ENCODE measurements at places on chromosomes 13 and 19.

DNA sequence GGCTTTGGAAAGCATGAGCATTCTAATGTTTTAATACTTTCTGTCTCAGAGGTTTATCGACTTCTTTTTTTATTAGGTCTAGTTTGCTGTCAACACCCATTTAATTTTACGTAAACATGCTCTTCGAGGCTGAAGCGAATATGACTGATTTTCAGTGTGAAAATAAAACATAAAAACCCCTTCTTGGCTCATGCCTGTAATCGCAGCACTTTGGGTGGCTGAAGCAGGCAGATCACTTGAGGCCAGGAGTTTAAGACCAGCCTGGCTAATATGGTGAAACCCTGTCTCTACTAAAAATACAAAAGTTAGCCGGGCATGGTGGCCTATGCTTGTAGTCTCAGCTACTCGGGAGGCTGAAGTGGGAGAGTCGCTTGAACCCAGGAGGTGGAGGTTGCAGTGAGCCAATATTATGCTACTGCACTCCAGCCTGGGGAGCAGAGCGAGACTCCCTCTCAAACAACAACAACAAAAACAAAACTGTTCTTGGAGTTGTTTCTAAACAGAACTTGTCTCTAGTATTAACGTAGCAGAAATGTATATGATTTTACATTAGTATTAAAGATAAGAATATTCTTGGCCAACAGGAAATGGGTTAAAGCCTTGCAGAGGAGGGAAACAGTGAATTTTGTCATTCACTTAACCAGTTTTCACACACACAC, 7.1 kb upstream of the IGFL3 start:
- no peak for DNase-seq

DNA sequence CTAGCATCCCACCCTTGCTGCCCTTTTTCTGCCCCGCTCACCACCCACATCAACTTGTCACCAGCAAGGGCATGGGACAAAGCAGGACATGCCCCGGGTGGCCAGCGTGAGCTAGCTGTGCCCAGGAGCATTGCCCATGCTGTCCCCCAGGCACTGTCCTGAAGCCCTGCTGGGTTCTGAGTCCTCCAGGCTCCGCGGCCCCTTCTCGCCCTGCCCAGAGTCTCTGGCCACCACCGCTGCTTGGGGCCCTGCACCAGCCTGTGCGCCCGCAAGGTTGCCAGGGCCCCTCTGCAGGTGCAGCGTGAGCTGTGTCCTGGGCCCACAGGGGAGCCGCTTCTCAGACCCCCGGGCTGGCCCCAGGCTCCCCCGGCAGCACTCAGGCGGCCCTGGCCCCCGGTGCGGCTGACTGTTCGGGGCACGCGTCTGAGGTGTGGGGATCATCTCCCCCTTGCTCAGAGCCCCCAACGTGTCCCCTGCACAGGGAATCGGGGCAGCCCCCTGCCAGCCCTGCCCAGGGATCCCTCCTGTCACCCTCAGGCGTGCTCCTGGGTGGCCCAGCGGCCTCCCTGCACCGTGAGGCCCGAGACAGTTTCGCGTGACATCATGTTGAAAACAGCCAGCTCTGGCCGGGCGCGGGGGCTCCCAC, 4.1 kb downstream of the CSNK1G2 start:
- DNase-seq, result no peak

DNA sequence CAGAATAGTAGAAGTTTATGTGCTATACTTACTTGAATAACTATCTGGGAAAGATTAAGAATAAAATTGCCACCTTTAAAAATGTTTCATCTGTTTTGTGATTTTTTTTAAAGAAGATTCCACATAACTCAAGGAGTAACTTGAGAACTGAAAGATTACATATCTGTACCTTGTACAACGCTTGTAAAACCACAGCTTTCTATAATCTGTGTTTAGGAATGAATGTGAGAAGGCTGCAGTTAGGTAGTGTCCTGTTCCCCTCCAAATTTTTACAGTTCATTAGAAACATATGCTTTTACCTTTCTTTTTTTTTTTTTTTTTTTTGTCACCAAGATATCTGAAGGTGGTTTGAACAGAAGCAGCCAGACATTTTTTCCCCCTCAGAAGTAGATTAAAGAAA, 312.8 kb upstream of the GPC6 start:
- DNase-seq, result no peak

GRCh38 chr19:7251494-7251893, 42.7 kb downstream of the INSR start:
- no peak for DNase-seq

GRCh38 chr19:48346191-48346590, 17.5 kb downstream of the TMEM143 start:
- DNase-seq, result no peak

DNA sequence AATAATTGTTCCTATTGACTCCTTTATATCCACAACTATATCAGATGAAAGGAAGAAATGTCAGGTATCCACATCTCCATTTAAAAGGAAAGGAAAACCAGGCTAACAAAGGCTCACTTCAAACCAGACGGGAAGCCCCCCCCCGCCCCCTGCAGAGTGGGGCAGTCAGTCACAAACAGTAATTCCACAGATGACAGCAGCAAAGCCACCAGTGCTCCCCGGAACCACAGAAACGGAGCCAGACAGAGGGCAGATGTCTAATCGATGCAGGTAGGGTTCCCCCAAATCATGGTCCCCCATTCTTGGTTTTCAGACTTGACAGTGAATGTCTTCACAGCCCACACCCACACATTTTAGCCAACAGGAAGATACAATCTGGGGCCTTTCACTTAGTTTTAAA, 100.8 kb downstream of the STK24 start:
- peak; percentile 24 for DNase-seq

- no peak for DNase-seq
Measured at GRCh38 chr19:32372726-32373517, 27.5 kb downstream of the ZNF507 start.

DNA sequence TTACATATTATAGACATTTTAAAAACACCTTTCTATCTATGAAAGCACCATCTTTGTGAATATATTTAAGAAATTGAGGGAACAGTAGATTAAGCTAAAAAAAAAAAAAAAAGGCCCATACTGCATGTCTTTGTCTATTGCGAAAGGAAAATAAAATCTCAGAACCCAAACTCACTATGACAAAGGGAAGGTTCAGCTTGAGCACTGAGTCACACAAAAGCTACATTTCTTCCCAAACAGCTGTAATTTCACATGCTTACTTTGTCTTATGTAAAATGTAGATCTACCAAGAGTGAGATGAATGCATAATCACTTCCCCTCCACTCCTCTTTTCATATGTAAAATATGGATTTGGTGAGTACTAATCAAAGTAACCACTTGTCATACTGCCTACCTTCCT, 640.1 kb upstream of the KLF12 start:
- no peak for DNase-seq

- no peak for DNase-seq
Measured at GRCh38 chr13:110886870-110887596, 27.8 kb downstream of the ANKRD10 start.

DNA sequence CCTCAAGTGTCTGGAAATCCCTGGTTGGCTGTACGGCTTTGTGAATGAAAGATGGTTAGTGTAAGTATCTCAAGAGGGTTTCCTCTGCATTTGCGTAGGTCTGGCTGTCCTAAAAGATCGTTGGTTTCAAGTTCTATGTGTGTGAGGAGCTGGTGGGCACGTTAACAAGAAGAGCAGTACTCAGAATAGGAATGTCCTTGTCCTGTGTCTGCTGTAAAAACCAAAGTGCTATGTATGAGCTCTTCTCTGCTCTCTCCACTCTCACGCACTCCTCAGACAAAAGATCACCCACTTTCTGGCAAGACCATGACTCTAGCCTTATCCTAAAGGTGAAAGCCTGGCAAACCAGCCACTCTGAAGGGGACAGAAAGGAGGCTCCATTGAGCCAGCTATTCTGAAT, 39.1 kb downstream of the USP12 start:
- no peak for DNase-seq

- DNase-seq, result no peak
Measured at GRCh38 chr13:40143106-40143505, 487.6 kb downstream of the COG6 start.

DNA sequence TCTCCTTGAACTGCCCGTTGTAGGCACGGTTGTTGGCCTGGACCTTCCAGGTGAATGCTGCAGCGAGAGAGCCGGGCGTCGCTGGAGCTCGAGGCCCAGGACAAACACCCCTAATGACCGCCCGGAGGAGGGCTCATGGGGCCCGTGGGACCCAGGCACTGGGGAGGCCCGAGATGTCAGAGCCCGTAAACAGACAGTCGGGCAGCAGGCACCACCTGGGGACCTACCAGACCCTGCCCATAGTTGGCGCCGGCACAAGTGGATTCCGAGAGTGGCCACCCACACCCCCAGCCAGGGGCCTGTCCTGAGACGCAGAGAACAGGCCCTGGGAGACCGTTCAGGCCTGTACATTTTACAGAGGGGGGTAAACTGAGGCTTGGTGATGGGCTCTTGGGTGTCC, 2.4 kb downstream of the ATP8B3 start:
- DNase-seq, result no peak

DNA sequence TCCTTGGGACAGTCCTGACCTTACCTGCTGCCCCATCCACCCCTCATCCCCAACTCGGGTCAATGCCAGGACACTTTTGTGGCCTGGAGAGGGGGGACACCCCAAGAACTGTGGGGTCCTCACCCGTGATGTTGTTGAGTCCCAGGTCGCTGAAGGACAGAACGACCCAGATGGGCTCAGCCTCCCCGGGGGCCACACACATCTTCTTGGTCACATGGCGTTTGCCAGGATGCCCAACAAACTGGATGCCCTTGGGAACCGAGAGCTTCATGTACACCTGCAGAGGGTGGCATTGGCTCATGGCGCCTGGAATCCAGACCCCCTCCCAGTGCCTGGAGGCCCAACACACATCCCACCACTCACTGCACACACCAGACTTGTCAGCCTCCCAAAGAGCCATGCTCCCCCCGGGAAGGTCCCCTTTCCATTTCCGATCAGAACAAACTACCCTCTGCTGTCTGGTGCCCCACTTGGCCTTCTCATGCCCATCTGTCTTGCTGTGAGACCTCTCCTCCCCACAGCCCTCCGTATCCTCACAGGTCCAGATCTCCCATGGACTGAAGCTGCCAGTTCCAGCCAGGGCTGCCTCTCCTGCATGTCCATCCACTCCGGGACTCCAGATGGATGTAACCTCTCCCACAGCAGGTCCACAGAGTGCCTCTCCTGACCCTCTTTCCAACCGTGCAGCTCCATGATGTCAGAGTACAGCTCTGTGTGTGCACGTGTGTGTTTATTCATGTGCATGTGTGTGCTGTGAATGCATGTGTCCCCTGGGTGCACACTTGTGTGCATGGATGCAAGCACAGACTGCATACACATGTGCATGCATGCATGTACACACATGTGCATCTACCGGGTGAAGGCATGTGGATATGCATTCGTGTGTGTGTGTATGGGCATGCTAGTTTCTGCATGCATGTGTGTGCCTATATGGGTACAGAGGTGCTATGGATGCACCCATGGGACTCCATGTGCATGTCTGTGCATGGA, 58.4 kb downstream of the F2RL3 start:
- no peak for DNase-seq

DNA sequence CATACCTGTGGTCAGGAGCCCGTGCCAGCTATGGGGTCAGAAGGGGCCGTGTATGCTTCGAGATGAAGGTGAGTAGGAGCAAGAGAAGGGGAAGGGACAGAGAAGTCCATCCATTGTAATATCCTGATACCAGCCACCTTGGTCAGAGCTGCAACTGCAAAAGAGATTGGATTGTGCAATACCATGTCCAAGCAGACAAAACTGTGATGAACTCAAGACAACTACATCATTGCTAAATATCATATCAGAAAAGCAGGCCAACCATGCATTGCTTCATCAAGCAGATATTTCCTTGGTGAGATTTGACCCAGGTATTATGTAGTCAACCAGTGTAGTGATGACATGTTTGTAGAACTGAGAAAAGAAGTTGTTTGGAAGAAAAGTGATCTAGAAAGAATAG, 12.1 kb downstream of the HNRNPUL1 start:
- DNase-seq, result no peak

GRCh38 chr19:31347354-31347753, 1.9 kb downstream of the TSHZ3 start:
- DNase-seq, result no peak

DNA sequence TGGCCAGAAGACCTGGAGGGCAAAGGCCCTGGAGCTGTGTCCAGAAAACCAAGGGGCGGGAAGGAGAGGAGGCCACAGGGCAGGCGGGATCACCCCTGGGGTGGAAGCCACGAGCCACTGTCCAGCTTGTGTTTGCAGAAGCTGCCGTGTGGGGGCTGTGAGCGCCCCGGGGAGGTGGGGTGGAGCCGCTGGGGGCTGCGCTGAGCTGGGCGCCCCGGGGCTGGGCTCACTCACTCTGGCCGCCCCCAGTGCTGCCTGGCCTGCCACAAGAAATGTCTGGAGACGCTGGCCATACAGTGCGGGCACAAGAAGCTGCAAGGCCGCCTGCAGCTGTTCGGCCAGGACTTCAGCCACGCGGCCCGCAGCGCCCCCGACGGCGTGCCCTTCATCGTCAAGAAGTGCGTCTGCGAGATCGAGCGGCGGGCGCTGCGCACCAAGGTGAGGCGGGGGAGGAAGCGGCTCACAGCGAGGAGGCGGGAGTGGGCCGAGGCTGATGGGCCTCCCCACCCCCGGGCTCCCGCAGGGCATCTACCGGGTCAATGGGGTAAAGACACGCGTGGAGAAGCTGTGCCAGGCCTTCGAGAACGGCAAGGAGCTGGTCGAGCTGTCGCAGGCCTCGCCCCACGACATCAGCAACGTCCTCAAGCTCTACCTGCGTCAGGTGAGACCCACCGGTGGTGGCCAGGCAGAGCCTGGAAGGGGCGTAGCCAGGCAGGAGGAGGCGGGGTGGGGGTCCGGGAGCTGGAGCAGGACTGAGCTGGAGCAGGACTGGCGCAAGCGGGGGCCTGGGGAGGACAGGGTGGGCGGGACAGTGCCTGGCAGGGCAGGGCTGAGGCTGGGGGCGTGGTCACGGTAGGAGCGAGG, 13.6 kb downstream of the POLR2E start:
- DNase-seq, result no peak

GRCh38 chr13:22765547-22765946, 415.2 kb upstream of the SGCG start:
- DNase-seq, result no peak

- no peak for DNase-seq
Measured at GRCh38 chr19:12843999-12844732, 5.9 kb downstream of the MAST1 start.

DNA sequence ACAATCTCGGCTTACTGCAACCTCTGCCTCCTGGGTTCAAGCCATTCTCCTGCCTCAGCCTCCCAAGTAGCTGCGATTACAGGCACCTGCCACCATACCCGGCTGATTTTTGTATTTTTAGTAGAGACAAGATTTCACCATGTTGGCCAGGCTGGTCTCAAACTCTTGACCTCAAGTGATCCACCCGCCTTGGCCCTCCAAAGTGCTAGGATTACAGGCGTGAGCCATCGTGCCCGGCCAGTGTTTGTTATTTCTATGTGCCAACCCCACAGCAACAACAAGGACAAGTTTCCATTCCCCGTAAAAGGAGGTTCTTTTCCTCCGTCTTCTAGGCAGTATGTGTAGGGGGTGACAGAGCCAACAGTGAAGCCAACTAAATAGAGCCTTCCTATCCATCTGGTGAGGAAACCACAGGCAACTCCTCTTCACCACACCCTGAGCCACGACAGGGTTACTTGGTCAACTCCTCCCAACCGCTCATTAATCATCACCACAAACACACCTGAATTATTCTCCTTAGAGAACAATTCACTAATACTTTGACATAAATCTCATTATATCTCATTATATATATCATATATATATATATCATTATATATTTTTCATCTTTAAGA, 25.5 kb downstream of the FOXO1 start:
- no peak for DNase-seq
